DMS79 (cell line): ENCODE measurements at places on chromosomes 13 and 19.

GRCh38 chr13:106036870-106037269, 498.6 kb downstream of the EFNB2 start:
- DNase-seq: no peak

DNA sequence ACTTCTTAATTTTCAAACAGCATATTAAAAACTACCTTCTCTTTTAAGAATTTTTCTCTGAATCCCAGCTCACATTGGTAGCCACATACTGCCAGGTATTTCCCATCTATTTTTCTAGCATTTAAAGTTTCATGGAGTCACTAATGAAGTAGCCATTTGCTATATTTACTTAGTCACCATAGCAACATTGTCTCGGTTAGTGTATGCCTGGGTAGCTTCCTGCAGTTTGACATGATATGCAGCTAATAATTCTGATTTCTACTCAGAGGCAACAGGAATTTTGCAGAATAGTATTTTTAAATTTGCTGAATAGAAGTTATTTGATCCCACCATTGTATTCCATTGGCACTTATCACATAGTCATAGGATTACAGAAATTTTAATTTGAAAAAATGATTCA, 30.9 kb upstream of the KCTD4 start:
- no peak for DNase-seq

GRCh38 chr13:114095486-114095885, 36.9 kb downstream of the RASA3 start:
- DNase-seq: no peak

DNA sequence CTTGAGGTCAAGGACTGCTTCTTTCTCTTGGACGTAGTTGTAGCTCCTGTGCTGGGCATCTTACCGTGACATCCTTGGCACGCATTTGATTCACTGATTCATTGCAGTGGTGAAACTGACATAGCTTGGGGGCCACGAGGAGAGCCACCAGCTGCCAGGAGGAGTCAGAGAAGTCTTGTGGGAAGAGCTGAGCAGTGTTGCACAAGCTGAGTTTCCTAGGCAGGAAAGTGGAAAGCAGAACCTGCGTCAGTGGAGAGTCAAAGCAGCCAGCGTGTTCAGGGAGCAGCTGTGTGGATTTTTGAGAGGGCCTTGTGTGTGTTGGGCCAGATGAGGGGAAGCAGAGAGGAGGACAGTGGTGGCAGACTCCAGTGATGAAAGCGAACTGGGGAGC, 5.3 kb upstream of the GPR183 start:
- peak; percentile 86 for DNase-seq

GRCh38 chr13:96090240-96091101, 564 bp downstream of the HS6ST3 start:
- DNase-seq: no peak

DNA sequence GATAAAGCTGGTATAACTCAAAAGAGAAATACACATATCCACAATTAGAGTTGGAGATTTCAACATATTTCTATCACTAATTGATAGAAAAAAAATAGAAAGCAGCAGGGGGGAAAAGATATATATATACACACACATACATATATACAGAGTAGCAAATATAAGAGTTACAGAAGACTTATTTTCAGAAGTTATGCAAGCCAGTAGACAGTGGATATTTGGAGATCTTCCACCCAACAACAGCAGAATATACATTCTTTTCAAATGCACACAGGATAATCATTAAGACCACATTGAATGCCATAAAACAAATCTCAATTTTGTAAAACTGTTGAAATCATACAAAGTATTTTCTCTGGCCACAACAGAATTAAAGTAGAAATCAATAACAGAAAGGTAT, 192.8 kb downstream of the LACC1 start:
- DNase-seq: no peak

GRCh38 chr13:40394304-40394985, 272.0 kb downstream of the FOXO1 start:
- no peak for DNase-seq

- peak; percentile 5 for DNase-seq
These were observed 76.6 kb upstream of the KLF12 start for GRCh38 chr13:74210693-74211393.
